ENCODE measurements at places on chromosomes 6 and 20.
A peak's percentile ranks its signal among the peaks of the same experiment; 100 is the strongest.

- no peak for DNase-seq
These were observed 49.4 kb downstream of the PYGB start for GRCh38 chr20:25297141-25297905.

GRCh38 chr6:81744131-81744530 is 8.3 kb downstream of the TENT5A start:
- DNase-seq: no peak

GRCh38 chr6:34806738-34807453 is 15.0 kb downstream of the BLTP3A start:
- no peak for DNase-seq

DNA sequence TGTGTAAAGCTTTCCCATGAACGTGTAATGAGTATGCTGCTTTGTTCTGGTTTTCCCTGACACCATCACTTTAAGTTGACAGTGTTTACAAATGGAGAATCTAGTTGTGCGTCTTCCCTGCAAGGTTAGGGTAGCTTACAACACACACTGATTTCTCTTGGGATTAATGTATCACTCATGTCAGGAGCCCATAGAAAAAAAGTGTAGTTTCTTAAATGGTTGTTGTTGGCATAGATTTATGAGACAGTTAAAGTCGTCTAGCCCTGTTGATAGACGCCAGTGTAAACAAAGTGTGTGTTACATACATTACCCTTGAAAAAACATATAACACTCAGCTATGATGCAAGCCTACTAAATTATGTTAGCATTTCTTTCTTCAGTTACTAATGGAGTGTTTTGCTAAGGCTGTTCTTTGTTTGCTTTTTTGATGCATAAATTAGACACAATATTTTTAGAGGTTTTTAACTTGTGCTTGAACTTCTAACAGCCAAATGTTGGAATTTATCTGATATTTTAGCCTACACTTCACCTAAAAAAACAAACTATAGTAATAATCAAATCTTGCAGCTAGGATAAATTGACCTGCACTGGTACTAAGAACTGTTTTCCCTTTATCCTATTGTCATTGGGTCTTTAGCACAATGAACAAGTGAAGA is 88.6 kb downstream of the RNF217 start:
- DNase-seq: no peak

GRCh38 chr6:3593161-3593560 is 136.3 kb upstream of the SLC22A23 start:
- no peak for DNase-seq

DNA sequence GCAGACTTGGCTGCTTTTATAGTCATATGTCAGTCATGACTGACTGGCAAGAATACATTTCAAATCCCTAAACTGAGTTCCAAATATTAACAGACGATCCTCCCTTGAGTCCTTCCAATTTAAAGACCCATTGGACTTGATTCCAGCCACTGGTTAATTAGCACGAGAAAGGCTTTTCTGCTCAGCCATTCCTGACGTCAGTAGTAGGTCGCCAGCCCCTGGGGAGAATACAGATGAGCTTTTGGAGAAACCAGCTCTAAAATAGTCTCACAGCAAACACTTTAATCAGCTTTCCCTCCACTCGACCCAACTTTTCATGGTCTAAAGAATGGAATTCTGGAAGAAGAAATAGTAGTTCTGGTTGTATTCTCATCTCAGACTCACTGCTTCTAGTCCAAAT is 91.6 kb downstream of the SLC22A3 start:
- peak; percentile 58 for DNase-seq

DNA sequence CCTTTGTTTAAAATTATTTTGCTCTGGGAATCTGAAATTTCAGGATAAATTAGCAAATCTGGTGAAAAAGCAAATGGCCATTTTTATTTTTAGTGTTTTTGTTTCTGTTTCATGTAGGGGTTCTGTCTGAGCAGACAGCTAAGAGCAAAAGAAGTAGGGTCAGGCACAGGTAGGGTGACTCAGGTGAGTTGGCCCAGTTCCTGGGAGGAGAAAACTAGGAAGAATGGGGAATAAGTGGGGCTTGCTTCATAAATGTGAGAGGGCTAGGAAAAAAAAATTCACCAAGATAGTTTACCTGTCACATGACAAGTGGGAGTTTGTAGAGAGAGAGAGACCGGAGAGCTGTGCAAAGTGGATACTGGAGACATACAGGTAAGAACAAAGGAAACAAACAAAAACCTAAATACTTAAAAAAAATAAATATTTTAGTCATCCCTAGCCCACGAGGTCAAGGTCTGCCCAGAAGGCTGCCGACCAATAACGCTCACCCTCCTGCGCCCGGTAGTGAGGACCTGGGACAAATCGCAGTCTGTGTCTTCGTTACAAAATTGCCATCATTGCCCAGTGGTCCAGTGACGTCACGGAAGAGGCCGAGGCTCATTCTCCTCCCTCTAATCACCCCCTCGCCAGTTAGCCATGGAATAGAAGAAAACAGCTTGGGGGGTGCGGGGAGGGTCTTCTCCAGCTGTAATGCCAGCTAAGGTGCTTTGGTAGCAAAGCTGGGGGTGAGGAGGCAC is 2.3 kb downstream of the THBD start:
- no peak for DNase-seq

- no peak for DNase-seq
These were observed 21.4 kb upstream of the MAPRE1 start for GRCh38 chr20:32798046-32798981.

DNA sequence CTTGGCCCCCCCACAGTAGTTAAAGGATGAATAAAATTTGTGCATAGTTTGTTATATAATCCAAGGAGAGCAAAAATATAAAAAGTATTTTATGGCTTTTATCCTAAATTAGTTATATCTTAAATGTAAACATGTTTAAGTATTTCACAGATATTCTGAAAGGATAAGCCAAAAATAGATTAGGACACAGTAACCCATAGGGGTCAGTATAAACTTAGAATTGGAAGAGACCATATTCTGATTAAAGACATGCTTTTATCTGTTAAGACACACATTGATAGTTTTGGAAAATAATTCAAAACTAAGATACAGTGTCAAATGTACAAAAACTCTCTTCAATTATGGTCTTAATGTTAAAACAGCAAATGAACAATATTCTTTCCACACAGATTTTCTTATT is 4.5 kb upstream of the SERINC1 start:
- no peak for DNase-seq

GRCh38 chr6:96814625-96815024 is 22.7 kb downstream of the GPR63 start:
- DNase-seq: no peak

DNA sequence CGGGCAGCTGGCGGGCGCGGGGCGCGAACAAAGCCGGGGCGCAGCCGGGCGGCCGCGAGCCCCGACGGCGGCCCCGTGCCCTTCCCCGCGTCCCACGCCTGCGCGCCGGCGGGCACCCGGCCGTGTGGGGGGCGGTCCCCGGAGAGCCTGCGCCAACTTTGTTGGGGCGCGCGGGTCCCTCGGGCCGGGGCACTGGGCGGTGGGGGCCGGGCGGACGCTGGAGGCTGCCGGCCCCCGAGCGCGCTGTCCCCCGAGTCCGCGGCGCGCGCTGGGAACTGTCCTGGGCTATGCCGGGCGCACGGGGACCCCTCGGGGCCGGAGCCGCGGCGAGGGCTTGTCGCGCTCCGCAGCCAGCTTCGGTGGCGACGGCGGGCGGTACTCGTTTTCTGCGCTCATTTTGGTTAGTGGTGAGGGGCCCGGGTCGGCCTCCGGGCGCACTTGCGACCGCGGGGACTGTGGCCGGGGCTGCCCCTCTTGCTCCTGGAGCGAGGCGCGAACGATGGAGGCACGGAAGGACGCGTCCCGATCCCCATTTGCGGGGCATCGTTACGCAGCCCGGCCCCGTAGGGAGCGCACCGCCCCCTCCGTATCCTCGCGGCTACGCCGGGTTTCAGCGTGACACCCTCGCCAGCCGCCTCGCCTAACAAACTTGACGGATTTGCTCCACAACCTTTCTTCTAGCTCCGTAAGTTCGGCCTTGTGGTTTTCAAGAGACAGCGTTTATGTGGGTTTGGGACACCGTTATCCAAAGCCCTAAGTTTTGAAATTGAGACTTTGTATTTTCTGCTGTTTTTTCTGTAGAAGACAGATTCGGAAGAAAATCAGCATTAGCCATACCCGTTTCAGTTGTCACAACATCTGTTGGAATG is 622 bp downstream of the SS18L1 start:
- peak; percentile 55 for DNase-seq

GRCh38 chr20:47551841-47552240 is 50.2 kb downstream of the NCOA3 start:
- no peak for DNase-seq

- no peak for DNase-seq
These were observed 124.2 kb downstream of the SLC24A3 start for GRCh38 chr20:19336631-19337030.

DNA sequence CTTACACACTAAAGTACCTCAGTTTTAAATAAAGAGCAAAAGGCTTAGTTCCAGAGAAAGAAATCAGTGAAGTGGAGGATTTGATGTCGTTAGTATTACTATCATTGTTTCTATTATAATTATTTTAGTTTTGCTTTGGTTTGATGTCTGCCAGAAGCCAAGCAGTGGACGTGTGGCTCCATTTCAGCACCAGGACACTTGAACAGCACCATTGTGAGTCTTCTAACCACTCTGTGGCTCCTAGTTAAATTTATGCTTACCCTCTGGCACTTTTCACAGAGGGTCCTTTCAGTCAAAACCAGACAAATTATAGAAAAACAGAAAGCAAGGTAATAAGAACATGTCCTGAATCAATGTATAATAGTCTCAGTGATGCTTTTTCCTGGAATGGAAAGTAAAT is 3.4 kb downstream of the COL9A1 start:
- DNase-seq: no peak

DNA sequence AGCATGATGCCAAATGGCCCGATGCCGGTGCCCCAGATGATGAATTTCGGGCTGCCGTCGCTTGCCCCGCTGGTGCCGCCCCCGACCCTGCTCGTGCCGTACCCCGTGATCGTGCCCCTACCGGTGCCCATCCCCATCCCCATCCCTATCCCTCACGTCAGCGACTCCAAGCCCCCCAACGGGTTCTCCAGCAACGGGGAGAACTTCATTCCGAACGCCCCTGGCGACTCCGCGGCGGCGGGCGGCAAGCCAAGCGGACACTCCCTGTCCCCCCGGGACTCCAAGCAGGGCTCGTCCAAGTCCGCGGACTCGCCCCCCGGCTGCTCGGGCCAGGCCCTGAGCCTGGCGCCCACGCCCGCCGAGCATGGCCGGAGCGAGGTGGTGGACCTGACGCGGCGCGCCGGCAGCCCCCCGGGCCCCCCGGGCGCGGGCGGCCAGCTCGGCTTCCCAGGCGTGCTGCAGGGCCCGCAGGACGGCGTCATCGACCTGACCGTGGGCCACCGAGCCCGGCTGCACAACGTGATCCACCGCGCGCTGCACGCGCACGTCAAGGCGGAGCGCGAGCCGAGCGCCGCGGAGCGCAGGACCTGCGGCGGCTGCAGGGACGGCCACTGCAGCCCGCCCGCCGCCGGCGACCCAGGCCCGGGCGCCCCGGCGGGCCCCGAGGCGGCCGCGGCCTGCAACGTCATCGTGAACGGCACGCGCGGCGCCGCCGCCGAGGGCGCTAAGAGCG is 144.6 kb downstream of the SOBP start:
- DNase-seq: no peak

GRCh38 chr6:39140556-39141167 is 25.7 kb upstream of the SAYSD1 start:
- DNase-seq: no peak

GRCh38 chr6:72554761-72555221 is 67.1 kb upstream of the KCNQ5 start:
- no peak for DNase-seq

- no peak for DNase-seq
These were observed 274.9 kb downstream of the PRL start for GRCh38 chr6:22021966-22022365.

GRCh38 chr20:15930311-15931305 is 642.6 kb downstream of the KIF16B start:
- DNase-seq: peak; percentile 34

DNA sequence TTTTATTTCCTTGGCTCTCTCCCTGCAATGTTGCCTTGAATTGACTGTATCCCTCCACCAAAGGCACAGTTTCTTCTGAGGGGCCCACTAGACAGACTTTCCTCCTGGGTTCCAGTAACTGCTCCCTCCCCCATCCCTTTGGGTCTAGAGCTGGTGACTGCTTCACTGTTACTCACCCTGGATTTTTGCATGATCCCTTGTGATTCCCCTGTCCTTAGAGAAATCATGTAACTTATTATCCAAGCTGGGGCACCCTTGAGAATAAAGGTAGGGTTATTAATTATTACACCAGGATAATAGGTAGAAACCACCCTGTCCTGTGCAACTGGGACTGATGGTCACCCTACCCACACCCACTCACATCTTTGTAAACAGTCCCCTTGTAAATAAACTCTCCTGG is 67.5 kb upstream of the FYN start:
- no peak for DNase-seq

DNA sequence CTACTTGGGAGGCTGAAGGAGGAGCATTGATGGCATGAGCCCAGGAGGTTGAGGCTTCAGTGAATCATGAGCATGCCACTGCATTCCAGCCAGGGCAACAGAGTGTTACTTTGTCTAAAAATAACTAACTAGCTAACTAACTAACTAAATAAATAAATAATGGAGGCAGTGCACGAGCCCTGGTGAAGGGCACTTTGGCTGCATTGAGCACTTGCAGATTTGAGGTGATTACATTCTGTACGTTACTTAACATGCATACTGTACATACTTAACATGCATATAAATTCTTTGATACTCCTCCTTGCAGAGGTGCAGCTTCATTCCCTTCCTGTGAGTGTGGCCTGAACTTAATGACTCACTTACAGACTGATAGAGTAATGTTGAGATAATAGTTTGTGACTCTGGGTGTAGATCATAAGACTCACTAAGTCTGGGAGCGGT is 10.7 kb downstream of the HLA-A start:
- no peak for DNase-seq

DNA sequence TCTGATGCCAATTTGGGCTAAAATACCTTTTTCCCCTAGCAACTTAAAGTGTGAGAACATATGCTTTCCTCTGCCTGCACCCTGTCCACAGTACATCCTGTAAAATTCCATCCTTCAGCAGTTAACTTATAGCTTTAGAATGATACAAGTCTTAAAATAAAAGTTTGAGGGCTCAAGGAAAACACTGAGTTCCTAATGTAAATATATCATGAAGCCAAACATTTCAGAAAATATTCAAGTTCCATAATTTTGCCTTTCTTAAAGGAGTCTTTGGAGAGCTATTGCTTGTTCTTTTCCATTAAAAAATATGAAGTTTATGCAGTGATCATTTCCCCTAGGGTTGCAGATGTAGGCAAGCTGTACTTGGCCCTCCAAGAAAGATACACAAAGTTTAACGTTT is 303.8 kb downstream of the COL12A1 start:
- no peak for DNase-seq

All from putamen (tissue), 1 donor.